ENCODE measurements at places on chromosomes 1 and 21.

- DNase-seq: no peak
These were observed 106.3 kb upstream of the CACHD1 start for GRCh38 chr1:64363616-64364015.

GRCh38 chr1:36942148-36942547, 92.2 kb downstream of the GRIK3 start:
- no peak for DNase-seq

- DNase-seq: no peak
These were observed 6.3 kb downstream of the FAM20B start for GRCh38 chr1:179031855-179032513.

- no peak for DNase-seq
These were observed 160.2 kb downstream of the TOMM20 start for GRCh38 chr1:234968451-234968850.

DNA sequence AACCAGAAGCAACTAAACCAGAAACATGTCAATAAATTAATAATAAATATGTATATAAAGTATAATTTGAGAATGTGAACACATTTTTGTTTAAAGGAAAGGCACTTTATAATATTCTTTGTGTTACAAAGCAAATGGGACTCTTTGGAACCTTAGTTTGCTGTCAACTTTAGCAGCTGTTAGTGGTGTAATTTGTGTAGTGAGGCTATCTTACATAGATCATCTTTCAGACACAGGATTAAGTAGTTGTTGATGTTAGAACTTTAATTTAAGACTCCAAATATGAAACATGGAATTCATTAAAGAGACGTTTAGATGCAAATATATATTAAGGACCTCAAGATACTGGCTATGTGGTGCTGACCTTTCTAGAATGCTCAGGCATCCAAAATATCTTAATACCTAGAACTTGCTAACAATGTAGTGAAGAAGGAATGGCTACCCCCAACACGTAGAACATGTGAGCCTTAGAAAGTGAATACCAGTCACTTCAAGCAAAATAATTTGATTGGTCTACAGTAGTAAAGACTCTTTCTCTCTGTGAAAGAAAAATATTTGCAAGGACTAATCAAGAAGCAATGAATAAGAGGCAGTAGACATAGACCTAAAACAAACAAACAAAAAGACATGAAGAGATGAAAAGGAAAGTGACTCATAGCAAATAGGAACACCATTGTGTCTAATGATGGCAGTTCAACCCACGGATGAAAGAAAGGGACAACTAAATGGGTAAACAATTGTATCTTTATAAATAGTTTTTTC, 811.4 kb downstream of the USP25 start:
- DNase-seq: no peak

DNA sequence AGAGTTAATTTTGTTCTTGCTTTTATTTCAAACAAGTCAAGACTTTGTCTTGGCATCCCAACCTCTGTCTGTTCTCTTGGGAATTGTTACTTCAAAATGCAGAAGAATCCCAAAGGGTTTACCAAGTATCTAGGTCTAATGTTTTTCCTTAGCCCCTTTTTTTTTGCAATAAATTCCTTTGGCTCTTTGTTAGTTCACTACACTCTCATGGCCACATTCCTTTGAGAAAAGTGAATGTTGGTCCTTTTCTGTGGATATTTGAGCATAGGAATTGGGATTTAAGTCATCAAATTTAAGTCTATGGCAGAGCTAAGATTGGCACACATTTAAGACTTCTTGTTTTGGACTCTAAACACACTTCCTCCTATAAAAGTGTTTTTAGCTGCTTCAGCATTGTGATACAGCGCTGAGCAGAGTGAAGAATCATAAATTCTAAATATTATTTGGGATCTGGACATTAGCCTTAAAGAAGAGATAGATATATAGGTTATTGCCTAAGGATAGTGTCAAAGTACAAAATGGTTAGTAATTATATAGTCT, 1.9 kb downstream of the BTF3L4 start:
- DNase-seq: no peak

GRCh38 chr1:229478852-229479251, 29.3 kb downstream of the NUP133 start:
- DNase-seq: no peak

DNA sequence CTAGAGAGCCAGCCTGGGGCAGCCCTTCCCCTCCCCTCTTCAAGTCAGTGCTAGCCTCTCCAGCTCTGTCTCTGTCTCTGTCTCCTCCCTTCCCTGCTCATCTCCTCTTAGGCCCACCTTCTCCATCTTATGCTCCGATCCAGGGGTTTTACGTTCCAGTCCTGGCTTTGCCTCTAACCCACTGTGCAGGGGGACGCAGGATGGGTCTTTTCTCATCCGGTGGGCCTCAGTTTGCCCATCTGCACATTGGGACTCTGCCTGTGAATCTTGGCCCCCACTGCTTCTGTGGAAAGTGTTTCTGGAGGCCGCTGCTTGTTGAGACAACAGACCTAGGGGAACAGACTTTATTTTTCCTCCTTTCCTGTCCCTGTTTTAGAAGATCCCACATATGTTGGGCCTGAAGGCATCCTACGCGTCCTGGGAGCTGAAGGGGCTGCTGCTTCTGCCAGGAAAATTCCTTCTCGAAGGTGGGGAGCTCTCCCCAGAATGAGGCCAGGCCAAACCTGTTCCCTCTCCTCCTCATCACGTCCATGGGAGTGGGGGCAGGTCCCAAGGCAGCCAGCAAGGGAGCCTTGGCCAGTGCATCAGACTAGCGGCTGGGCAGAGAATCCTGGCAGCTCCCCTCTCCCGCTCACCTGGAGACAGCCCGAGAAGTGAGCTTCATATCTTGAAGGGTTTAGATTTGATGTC, 99.5 kb upstream of the CSF3R start:
- DNase-seq: no peak

DNA sequence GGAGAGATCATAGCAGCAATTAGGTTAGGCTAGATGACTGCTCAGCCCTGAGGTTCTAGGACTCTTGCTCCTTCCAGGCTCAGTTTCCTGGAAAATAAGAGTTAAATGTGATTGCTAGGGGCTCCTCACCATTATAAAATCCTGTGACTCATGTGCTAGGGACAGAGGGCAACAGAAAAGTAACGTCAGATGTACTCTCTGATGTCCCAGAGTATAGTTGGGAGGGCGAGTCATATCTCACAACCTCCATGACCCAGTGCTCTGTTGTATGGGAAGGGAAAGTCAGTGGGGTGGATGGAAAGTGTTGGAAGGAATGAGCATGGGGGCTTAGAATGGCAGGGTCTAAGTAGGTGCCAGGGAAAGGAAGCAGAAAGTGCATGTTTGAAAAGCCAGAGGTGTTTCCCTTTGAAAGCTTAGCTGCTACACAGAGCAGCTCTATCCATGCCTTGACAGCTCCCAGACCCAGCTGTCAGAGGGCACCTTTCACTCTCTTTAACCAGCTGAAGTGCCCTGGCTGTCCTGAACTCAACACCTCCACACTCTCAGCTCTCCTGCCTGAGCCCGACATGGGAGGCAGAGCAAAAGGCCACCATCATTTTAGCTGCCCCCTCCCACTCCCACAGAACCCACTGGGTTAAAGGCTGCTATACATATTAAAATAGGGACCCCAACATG, 11.6 kb downstream of the GJA5 start:
- DNase-seq: no peak

GRCh38 chr1:240656531-240656930, 44.6 kb upstream of the GREM2 start:
- no peak for DNase-seq

GRCh38 chr21:44505673-44506278, 34.2 kb downstream of the KRTAP10-1 start:
- no peak for DNase-seq

- DNase-seq: no peak
These were observed 18.7 kb upstream of the CSF1 start for GRCh38 chr1:109891930-109892329.
